Fibroblast of the conjunctiva (primary cell): ENCODE measurements at places on chromosomes 5 and 9.

- no peak for DNase-seq
Measured at GRCh38 chr5:54093861-54094260, 216.5 kb downstream of the ARL15 start.

- DNase-seq = no peak
Measured at GRCh38 chr9:127558581-127559246, 53.4 kb upstream of the STXBP1 start.

DNA sequence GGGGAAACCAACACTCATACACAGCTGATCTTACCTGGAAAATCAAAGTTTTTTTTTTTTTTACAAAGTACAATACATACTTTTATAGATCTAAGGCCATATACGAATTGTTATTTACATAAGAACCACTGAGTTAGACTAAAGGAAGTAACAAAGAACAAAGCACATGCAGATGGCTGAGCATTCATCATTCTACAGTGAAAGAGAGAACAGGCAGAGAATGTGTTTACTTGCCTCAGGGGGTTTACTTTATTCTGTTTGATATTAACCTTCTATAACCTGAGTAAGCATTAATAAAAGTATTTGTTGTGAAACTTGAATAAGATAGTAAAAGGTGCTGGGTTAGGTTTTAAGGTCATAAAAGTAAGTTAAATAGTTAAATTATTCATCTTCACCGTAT, 54.7 kb downstream of the SLC38A9 start:
- DNase-seq = no peak

DNA sequence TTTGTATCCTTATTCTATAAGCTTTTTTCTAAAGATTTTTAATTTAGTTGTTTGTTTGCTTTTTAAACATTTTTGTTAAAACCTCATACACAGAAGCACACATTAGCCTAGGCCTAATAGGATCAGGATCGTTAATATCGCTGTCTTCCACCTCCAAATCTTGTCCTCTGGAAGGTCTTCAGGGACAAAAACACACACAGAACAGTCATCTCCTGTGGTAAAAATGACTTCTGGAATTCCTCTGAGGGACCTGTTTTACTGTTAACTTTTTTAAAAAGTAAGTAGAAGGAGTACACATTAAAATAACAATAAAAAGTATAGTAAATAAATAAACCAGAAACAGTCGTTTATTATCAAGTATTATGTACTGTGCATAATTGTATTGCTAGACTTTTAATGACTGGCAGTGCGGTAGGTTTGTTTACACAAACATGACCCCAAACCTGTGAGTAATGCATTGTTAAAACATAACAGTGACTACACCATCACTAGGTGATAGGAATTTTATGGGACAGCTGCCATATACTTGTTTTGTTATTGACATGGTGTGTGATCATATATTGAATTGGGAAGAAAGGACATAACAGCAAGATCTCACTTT, 109.6 kb downstream of the ZCCHC7 start:
- DNase-seq = no peak

DNA sequence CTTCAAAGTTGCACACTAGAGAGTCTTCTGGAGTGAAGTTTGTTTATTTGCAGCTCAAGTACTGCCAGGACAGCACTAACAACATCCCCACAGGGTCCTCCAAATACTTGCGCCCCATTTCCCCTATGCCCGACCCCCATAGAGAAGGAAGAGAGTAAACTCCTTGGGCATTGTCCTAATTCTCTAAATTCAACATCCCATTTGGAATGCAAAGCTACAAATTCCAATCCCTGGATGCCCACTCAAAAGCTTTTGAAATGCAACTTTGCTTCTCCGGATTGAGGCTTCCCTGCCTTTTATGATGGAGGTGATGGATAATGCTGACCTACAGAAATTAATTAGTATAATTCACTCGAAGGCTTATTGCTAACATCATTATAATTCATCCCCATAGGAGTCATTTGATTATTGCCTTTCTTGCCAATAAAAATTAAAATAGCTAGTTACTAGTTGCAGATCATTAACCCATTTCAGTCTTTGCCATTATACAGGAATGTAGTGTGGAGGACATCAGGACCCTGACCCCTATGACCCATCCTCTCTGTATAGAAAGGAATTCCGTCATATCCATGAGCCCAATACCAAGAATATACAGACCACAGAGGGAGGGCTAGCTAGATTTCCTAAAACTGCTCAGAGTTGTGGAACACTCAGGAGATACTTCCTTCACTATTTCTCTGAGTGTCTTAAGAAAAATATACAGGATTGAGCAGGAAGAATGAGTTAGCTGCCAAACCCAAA, 277.6 kb downstream of the ZNF608 start:
- DNase-seq = no peak

- DNase-seq = no peak
Measured at GRCh38 chr5:36683821-36684434, 77.5 kb downstream of the SLC1A3 start.

- peak; percentile 75 for DNase-seq
Measured at GRCh38 chr5:128534726-128535125, 3.3 kb downstream of the FBN2 start.

- DNase-seq = no peak
Measured at GRCh38 chr9:94128580-94128979, 44.3 kb downstream of the PTPDC1 start.

DNA sequence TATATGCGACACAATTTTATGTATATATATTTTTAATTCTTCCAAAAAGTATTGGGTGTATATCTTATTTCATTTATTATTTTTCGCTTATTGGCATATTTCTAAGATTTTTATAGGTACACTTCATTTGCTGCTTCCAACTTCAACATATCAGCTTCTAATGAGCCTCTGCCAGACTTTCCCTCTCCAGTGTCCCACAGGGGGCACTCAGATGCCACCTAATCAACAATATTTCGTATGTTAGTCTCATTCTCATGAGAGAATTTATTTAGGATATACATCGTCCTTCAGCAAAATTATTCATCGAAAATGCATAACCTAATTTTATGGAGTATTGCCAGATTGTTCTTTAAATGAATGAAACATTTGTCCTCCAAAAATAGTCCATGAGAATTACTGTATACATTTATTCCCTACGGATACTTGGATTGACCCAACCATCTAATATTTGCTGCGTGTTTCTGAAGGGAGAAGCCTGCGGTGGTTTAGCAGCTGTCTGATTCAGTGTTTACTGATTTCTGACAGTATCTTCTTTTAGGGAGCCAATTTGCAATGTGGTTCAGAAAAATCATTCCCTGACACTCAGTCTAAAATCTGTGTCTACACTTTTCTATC, 100.6 kb upstream of the SELENOP start:
- DNase-seq = no peak

GRCh38 chr5:9588254-9588653, 41.9 kb downstream of the TAS2R1 start:
- no peak for DNase-seq

GRCh38 chr9:68741704-68742332, 36.8 kb downstream of the PIP5K1B start:
- DNase-seq = no peak

GRCh38 chr5:125148706-125149105, 402.3 kb upstream of the ZNF608 start:
- DNase-seq = no peak

DNA sequence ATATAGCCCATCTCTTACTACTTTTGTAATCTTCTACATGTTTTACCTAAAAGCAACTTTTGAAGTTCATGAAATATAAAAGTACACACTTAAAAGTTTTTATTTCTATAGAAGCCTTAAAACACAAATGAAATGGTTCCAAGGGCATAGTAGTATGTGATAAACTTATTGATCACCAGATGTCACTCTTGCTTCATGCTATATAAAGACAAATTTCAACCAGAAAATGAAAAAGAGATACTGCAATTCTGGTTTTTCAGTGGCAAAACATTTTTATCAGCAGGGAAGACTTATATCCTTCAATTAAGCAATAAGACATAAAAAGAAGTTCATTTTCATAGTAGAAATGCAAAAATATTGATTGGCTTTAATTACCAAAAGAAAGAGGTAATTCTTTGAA, 69.4 kb upstream of the FBXL17 start:
- DNase-seq = no peak

GRCh38 chr9:94086486-94087345, 2.5 kb downstream of the PTPDC1 start:
- DNase-seq = peak; percentile 40

DNA sequence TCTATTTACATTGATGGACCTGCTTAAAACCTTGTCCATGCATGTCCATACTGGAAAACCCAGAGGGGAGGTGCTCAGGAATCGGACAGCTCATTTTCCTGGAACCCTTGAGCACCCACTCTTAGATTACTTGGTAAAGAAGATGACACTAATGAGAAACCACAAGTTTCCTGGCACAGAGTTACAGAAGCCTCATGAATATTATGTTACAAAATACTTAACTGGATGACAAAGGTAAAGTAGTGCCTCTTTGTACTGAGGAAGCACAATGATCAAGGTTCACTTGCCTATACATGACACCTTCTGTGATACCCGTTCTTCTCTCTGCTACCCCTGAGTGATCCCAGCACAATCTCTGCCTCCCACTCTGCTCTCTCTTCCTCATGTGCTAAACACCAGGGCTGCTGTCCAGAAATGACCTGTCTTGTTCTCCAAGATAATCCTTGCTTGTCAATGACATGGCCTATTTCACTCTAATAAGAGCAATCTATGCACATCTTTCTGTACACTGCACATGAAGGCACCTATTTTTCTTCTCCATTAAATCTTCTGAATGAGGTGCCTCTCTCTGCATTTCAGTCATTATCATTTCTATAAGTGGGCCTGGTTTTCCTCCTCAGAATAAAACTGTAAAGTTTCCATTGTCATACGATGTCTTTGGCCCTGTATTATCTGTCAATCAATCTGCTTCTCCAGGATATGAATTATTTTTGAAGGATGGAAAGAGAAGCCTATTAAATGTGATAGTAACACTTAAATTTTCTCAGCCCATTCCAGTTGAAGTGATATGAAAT, 684.0 kb upstream of the ACO1 start:
- no peak for DNase-seq

DNA sequence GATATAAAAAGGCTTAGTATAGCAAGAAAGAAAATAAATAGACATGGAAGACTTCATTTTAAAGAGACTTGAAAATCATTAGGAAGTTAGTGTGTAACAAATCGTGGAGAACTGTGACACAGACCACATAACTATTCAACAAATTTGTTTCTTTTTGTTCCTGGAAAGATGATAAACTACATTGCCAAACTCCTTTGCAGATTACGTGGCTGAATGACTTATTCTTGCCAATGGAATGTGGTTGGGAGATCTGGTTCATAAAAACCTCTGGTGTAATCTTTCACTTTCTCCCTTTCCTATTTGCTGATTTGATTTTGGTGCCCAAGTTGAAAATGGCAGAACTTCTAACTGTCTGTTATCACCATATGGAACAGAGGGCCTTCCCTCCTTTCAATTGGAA, 328.9 kb upstream of the MEF2C start:
- DNase-seq = peak; percentile 61

DNA sequence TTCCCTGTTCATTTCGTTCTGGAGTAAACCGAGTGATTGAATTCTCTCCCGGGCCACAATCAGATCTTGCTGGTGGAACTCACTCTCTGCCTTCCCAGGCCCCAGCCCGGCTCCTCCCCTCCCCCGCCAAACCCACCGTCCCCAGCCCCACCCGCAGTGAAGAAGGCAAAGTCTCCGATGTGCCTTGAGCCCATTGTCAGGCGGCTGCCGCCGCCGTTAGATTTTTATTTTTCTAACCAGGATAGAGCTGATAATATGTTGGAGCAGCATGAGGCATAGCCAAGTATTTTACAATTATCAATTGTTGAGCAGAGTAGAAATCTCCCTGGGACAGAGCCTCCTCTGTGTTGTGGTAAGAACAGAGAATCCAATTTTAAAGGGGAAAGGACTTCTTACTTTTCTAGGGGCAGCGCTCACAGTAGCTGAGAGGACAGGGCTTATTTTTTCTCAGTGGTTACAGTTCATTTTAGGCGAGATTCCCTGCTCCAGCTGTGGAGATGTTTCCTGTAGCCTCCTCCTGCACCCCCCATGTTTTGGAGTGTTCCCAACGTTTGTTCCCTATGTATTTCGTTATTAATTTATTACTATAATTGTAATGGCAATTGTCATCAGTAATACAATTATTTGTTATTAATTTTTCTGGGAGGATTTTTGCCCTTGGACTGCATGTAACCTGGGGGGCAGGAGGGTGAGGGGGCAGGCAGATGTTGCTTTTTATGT, 1.3 kb downstream of the PSAT1 start:
- DNase-seq = no peak

- DNase-seq = peak; percentile 30
Measured at GRCh38 chr5:35313291-35313690, 83.0 kb upstream of the PRLR start.

- DNase-seq = no peak
Measured at GRCh38 chr9:93681269-93682154, 105.1 kb downstream of the PHF2 start.

GRCh38 chr9:122239722-122240121, 11.0 kb upstream of the LHX6 start:
- DNase-seq = no peak

DNA sequence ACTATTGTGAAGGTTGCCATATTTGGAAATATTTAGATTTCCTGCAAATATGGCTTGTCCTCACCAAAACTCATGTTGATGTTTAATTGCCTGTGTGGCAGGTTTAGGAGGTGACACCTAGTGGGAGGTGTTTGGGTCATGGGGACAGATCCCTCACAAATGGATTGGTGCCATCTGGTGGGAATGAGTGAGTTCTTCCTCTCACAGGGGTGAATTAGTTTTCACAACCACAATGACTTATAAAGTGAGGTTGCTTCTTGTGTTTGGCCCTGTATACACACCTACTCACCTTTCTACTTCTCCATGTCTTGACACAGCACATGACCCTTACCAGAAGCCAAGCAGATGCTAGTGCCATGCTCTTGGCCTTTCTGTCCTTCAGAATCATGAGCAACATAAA, 41.1 kb downstream of the ISOC1 start:
- no peak for DNase-seq

DNA sequence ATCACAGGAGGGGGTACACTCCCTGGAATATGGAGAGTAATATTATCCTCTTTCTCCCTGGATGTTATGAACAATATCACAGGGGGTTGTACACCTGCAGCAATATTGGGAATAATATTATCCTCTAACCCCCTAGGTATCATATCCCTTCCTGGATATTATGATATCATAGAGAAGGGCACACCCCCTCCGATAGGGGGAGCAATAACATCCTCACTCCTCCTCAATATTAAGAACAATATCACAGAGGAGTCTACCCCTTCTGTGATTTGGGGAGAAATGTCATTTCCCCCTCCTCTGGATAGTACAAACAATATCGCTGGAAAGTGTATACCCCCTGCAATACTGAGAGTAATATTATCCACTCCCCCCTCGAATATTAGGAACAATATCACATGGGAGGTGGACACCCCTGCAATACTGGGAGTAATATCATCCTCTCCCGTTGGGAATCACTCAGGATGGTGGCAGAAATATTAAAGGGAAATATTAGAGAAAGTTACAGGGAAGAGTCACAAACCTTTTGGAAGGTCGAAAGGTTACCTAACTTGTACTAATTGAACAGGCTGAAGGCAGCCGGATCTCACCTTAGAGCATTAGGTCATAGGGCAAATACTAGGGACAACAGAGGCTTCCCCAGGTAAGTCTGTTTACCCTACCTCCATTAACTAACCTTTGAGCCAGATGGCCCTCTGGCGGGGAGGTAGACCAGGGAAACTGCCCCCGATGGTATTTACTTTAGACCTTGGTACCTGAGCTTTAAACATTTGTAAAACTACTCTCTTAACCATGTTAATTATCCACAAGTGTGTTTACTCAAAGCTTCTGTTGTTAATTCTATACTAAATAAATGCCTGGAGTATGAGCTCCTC, 57.5 kb upstream of the FREM1 start:
- DNase-seq = no peak
